ENCODE measurements at places on chromosomes 11 and 22.

DNA sequence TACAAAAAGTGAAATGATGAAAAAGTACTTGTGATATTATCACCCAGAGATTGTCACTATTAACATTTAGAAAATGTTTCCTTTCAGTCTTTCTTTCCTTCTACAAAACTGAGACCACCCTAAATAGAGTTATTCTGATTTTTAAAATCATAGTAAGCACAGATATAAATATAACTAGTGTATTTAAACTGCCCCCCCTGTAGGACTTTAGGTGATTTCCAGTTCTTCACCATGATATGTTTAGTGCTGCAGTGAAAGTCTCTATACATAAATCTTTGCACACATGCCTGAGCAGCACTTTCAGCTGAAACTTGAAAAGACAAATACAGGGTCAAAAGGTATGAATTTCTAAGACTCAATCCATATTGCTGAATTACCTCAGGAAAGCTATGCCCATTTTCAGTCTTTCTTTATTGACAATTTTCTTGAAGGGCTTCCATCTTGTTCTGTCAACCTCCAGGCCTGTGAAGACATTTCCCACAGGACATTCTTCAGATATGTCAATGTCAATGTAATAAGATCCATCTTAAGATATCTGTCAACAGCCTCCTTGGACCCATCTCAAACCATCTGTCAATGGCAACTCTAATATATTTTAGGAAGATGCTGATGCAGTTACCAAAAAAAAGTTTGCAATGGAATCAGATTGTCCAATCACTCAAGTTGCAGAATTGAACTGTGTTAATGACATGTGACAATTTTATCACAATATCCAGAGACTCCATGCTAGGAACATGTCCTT, 30.8 kb upstream of the LDLRAD3 start:
- no peak for DNase-seq

DNA sequence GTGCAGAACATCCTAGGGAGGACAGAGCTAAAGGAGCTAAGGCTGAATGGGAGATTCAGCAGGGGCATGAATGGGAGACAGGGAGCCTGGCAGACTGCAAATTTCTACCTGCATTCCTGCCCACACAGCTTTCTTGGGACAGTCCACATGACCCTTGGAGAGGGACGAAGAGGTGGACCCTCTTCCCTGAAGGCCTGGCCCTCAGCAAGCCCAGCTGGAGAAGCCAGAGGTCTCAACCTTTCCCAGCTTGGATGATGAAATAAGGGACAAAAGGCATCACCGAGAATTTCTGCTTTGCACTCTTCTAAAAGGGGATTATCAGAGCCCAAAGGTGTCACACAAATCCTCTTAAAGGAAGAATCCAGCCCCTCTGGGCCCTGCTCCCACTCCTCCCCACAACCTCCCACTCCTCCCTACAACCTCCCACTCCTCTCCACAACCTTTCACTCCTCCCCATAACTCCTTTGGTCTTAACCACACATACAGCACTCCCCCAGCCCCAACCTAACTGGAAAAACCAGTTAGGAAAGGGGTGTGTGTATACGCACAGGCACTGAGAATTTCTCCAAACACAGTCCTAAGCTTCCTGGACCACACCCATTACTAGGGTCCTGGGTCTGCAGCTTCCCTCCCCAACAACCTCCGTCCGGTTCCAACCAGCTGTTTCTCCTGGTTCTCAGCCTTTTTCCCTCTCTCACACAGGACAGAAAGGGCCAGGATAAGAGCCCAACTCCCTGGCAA, 38.4 kb downstream of the RPL27A start:
- DNase-seq = no peak

- no peak for DNase-seq
Observed at GRCh38 chr22:45207981-45208664, 32.6 kb downstream of the KIAA0930 start.

DNA sequence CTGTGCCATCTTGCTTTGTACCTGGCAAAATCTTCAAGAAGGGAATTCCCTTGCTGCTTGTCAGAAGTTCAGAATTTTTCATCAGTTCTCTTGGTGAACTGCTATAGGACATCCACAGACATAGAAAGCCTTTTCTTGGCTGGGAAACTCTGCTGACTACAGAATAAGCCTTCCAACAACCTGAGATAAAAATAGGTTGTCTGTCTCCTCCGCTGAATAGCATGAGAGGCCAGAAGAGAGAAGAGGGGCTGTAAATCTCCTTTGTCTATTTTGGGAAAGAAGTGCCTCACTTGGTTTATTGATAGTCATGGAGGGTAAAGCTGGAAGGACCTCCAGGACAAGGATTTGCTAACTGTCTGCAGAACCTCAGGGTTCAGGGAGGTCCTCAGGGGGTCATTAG, 48.2 kb downstream of the C11orf91 start:
- DNase-seq = no peak

GRCh38 chr11:65645710-65646109, 7.8 kb downstream of the SIPA1 start:
- no peak for DNase-seq

- DNase-seq = peak; percentile 81
Observed at GRCh38 chr22:30649430-30650007, 13.9 kb downstream of the SLC35E4 start.

- DNase-seq = no peak
Observed at GRCh38 chr11:12076840-12077534, 33.4 kb upstream of the MICAL2 start.

Measured in HTR-8/SVneo (cell line).